Activated naive CD4-positive, alpha-beta T cell treated with Interleukin-2 at 50 U/mL for 16 hours (primary cell): ENCODE measurements at places on chromosomes 12 and 14.

GRCh38 chr14:89797148-89797547, 157.4 kb downstream of the EFCAB11 start:
- DNase-seq: no peak

DNA sequence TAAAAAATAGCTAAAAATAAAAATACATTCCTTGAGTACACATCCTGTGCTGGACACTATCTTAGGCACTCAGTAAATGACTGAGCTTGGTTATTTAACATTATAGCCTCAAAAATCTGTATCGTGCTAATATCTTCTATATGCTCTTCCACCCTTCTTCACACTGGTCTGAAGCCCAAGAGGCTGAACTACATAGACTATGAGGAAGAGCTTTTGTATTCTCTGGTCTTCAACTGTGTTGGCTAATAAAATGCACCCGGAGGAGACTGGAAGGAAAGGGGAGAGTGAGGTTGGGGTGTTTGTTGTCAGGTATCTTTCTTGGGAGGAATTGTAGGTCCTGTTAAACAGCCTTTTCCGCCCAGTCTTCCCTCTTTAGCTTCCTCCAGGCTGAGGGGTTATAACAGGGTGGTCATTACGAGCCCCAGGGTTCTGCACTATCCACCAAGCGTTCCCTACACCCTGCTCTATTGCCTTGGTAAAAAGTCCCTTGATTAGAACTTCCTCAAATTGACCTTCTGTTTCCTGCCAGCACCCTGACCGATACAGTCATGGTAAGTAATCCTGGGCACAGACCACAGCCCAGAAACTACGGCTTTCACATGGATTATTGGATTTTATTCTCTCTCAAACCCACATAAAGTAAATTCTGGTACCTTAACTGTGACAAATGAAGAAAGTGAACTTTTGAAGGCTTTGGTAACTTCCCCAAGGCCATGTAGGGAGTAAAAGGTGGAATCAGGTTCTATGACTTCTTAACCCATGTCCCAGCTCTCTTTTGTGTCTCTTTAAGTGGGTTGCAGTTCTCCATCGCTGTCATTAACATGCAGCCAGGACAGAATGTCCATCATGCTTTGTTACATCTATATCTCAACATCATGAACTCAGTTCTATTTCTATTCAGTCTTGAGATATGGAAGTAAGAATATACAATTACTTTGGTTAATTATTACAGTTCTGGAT, 71.3 kb downstream of the PTHLH start:
- DNase-seq: no peak

DNA sequence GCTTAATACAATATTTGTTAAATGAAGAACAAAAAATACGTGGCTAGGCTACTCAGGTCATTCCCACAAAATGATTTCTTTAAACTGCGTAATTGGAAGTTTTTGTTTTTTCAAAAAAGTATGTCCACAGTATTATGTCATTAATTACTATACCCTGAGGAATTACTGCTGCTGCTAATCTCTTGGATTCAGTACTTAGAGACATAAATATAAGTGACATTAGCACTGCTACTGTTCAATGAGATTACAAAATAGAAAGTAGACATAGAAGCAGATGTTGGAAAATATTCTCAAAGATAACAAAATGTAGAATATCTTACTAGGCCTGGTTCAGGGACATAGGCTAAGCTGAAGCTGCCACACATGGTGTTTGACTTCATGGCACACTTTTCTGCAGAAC, 36.3 kb downstream of the HMGA2 start:
- DNase-seq: no peak

GRCh38 chr14:45144658-45145057, 8.9 kb downstream of the FANCM start:
- no peak for DNase-seq

DNA sequence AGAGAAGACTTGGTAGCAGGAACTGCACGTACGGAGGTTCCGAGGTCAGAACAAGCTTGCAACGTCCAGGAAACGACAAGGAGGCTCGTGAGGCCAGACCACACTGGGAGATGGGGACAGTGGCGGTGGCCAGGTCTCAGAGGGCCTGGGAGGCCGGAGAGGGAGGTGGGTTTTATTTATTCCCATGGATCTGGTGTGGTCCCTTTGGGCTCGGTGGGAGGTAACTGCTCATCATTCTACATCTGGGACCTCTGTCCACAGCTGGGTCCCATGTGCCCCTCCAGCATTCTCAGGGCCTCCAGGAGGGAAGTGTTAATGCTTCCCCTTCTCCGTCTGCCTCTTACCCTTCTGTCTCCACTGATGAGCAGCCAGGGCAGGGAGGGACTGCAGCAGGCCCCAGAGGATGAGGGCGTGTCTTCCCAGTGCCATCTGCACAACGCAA, 35.7 kb upstream of the NCOR2 start:
- DNase-seq: no peak

- DNase-seq: no peak
These were observed 173.6 kb downstream of the TTC8 start for GRCh38 chr14:88998027-88998426.

DNA sequence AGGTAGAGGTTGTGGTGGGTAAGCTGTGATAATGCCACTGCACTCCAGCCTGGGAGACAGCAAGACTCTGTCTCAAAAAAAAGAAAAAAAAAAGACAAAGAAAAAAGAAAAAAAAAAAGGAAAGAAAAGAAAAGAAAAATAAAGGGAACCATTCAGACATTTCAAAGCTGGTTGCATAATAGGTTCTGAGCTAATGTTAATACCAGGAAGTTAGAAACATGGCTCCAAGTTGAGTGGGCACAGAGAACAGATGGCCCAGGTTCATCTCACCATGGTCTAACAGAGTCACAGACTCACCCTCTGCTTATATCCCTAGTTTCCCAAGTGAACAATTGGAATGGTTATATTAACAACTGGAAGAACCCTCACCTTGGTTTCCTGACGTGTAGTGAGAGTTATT, 17.4 kb upstream of the ZDHHC17 start:
- DNase-seq: no peak

DNA sequence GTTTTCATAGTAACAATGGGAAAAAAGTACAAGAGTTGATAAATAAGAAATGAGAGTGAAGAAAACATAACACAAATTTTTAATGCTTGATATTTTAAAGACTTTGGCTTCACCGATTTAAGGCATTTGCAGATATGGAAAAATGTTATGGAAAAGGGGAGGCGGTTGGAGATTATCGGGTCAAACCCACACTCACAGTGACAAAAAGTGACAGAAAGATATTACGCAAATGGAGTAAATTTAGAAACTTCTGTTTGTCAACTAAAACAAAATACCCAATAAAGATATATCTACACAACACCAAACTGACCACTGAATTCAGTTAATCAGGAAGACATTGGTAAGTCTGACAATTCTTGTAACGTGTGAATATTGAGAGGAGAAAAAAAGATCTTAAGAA, 2.5 kb downstream of the PPP1R12A start:
- DNase-seq: no peak

DNA sequence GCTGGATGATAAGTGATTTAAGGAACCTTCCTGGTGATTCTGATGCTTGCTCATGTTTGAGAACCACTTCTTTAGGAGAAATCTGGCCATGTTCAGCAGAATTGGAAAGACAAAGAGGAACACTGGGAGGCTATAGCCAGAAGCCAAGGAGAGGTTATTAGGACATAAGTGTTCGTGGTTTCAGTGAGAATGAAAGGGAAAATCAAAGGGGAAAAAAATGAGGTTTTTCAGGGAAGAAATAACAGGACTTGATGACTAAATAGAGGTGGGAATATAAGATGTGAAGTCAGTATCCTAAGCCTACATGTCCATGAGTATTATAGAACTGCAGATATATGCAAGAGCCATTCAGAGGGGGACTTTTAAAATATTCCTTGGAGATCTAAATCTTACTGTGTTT, 95.6 kb downstream of the DAAM1 start:
- DNase-seq: no peak
